T47D (cell line): ENCODE measurements at places on chromosomes 6 and 20.

DNA sequence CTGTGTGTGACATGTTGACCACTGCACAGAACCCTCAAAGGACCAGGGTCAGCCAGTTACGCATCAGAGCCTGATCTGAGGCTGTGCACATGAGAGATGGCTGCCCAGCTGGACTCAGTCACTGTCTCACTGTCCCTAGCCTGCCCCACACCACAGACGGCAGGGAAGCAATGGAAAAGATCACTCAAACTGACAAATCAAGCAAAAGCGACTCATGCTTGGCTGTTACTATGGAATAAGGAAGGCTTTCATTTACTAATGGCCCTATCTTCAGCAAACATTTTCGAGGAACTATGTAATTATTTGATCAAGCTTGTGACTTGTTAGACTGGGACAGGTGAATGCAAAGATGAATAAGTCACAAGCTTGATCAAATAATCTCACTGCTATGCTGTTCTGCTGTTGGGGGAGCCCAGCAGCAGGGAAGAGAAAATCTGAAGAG is 137.0 kb downstream of the SLC23A2 start:
- no peak for DNase-seq

DNA sequence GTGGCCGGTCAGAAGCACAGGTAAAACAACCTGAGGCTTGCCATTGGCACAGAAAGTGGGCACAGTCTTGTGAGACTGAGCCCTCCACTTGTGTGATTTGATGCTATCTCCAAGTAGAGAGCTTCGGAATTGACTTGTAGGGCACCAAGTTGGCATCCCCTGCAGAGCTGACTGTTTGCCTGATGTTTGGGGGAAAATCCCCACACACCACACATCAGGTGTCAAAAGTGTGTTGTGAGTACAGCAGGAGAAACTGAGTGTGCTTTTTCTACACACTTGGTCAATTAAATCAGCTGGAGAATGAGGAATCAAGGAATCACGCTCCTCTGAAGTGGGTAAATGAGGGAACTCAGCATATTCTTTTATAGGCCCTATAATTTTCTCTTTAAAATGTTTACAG is 989 bp downstream of the SERINC3 start:
- DNase-seq: no peak

DNA sequence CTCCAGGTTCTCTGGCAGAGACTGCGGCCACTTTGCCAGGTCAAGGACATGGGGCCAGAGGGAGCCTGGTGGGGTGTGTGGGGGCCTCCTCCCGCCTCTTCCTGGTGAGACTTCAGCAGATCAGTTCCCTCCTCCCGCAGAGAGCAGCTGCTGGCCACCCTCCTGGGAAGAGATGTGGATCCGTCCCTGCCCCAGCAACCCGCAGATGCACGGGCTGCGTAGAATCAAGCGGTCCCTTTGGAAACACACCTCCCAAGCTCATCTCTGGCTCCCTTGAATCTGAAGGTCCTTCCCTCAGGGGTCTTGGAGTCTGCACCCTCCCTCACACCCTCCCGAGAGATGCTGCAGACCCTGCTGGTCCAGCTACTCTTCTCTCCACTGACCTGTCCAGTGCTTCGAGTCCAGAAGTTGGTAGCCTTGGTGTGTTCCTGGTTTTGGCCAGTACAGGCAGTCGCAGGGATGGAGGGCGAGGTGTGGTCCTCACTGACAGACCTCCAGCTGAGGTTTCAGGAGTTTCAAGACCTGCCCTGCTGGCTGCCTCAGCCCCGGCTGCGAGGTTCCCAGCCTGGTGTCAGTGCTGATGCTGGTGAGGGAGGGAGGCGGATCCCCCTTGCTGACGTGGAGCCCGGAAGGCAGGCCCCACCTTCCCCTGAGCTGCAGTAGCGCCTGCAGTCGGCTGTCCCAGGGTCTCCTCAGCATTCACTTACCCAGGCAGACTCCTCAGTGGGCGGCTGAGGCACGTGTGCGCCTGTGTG is at the start of gene NPBWR2:
Gene NPBWR2, minus strand, starts transcription at position 585 of the 755 bp plus-strand sequence. CDS start 734 bp downstream, outside the sequence.
- no peak for DNase-seq

GRCh38 chr6:135236732-135237131 is 55.6 kb downstream of the MYB start:
- no peak for DNase-seq

- no peak for DNase-seq
Measured at GRCh38 chr6:163086624-163086920, 327.9 kb upstream of the QKI start.

DNA sequence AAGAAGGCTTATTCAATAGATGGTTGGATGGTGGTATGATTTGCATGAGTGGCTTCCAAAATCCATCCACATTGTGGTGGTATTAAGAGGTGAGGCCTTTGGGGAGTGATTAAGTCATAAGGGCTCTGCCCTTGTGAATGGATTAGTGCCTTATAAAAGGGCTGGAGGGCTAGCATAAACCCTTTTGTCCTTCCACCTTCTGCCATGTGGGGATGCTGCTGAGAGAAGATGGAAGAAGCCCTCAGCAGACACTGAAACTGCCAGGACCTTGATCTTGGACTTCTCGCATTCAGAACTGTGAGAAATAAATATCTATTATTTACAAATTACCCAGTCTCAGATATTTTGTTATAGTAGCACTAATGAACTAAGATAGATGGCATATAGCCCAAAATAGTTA is 27.8 kb upstream of the SRPK1 start:
- DNase-seq: no peak

DNA sequence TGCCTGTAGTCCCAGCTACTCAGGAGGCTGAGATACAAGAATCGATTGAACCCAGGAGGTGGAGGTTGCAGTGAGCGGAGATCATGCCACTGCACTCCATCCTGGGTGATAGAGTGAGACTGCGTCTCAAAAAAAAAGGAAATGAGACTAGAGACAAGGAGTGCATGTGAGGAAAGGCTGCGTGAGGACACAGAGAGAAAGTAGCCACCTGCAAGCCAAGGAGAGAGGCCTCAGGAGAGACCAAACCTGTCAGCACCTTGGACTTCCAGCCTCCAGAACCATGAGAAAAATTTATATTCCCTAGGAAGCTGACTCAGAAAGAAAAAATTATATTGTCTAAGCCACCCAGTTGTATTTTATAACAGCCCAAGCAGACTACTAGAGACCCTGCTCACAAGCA is 7.4 kb upstream of the BEND3 start:
- no peak for DNase-seq

DNA sequence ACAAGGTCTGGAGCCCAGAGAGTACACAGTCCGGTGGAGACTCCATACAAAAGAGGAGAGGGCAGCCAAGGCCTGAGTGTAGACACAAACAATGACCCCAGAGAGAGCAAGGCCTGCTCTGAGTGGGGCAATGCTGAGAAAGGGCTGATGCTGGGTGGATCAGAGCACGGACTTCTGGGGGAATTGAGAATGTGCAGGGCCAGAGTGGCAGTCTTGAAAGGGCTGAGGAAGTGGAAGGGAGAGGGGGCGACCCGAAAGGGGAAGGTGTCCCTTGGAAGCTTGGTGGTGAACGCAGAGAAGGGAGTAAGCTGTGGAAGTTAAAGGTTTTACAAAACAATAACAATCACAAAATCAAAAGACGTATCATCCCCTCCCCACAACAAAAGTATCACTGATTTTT is 12.0 kb upstream of the GRM4 start:
- no peak for DNase-seq

- no peak for DNase-seq
Measured at GRCh38 chr20:46773680-46774079, 64.2 kb downstream of the SLC2A10 start.

DNA sequence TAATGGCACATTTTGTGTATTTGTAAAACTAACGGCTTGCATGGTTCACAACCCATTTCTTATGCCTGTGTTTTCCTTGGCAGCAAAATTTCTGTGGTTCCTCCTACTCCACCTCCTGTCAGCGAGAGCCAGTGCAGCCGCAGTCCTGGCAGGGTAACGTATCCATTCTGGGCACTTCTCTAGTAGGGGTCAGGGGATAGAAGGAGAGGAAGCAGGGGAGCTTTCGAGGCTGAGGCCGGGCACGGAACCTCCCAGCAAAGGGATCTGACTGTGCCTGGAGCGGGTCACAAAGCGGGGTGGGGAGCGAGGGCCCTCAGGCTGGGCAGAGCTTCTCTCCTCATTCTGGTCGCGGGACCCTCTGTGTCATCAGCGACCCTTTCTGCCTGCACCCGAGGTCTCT is 58.4 kb downstream of the SYTL3 start:
- no peak for DNase-seq

DNA sequence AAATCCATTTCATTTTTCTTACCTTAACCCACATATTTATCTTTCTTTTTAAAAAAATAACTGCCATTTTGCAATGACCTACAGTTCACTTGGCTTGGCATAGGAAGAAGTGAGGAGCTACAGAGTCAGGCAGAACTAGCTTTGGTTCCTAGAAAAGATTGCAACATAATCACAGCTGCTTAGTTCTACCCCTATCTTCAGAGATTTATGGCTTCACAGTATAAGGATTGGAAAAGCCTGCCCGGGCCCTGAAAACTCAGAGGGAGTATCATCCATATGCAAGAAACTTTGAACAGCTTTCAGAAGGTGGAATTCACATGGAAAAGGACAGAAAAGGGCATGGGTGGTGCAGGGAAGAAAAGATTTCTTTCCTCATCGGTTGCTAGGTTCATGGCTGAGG is 774.3 kb upstream of the CHD6 start:
- DNase-seq: no peak

GRCh38 chr20:62956387-62957135 is 4.1 kb downstream of the SLC17A9 start:
- DNase-seq: no peak

DNA sequence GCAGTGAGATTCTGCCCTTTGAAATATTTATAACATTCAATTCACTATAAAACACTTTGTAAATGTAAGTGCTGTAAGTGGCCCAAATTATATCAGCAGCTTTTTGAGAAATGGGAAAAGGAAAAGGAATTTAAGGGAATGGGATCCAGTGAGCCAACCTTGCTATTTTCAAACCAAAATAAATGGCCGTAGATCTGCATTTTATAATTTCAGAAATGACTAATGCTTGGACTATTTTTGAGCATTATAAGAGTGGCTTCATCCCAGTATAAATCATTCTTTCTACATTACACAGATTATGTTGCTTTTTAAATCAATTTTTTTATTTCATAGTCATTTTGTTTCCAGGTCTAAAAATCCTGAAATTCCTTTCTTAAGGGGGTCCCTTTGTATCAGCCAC is 49.2 kb downstream of the ANKRD6 start:
- no peak for DNase-seq
